ENCODE measurements at places on chromosomes 12 and 14.

DNA sequence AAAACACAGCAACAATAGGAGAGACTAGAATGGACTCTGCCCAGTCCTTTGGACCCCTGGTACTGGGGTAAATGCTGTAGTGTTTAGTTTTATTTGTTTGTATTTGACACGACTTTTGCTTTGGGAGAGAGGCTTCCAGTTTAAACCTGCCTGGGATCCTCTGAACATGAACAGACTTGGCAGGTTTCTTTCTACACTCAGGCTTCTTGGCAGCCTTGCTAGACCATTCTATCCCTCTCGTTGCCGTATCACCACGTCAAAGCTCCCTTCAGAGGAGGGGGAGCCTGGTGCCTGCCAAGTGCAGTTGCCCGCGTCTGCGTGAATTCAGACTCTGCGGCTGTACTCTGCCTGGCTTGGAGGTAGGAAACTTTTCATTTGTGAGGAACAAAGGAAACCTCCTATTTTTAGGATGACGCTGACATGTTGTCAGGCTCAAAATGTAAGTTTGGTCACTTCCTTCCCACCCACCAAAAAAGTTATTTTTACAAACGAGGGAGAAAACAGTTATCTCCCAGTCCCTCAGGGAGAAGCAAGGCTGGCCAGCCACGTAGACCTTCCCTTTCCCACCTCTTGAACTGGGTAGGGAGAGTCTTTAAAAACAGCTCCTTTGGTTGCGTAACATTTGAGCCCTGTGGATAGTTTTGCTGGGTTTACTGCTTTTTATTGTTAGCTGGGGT, 25.9 kb downstream of the CD9 start:
- peak; percentile 38 for DNase-seq

DNA sequence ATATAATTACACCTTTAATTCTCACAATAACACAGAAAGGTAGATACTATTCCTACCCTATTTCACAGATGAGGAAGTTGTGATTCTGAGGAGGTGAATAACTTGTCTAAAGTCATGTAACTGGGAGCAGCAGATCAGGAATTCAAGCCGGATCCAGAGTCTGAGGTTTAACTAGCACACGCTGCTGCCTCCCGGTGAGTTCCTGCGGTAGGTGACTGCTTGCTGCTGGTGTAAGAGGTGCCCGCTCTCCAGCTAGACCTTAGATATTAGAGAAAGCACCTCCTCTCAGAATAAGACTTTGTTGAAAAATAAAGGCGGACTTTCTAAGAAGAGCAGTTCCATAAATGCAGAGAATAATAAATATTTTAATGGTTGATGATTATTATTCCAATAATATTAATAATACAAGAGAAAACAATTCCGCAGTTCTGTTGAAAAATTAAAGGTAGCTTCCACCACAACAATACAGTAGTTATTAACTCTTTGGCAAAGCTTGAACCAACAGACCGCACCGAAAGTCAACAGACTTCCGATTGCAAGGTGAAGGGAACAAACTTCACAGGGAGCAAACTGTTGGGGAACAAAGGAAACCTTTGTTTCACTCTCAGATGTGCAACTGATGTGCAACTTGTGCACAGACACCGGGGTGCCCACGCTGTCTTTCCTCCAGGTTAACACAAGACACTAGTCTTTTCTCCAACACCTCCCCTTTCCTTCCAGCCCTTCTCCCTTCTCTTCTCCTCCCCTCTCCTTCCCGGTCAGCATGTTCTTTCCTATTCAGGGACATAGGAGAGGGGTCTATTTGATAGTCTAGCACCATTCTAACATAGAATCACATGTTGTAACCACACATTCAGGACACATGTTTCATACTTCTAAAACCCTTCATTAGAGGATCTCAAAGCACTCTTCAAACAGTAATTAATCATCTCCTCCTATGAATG, 73.2 kb upstream of the EGLN3 start:
- DNase-seq = no peak

- DNase-seq = no peak
These were observed 22.0 kb downstream of the SRP54 start for GRCh38 chr14:35004839-35005238.

- no peak for DNase-seq
These were observed 622.9 kb downstream of the DIO2 start for GRCh38 chr14:79588398-79588797.

DNA sequence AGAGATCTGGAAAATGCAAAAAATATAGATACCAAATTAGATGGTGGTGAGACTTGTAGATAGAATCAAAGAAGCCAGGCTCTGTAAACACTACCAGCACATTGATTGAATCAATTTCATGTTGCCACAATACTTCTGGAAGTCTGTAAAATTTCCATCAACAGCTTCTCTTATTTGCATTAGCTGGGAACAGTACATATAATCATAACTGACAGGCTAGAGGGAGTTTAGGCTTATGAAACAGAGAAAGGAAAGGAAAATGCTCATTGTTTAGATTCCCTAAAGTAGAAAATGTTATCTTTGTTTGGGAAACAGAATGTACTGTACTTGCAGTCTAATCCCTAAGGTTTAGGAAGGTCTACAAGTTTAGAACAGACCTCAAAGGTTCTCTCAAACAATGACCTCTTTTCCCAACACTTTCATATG, 335.2 kb downstream of the CEP128 start:
- DNase-seq = no peak

- peak; percentile 43 for DNase-seq
These were observed 18.9 kb upstream of the CERS5 start for GRCh38 chr12:50185970-50186663.

GRCh38 chr14:89775151-89775550, 179.4 kb downstream of the EFCAB11 start:
- peak; percentile 78 for DNase-seq

GRCh38 chr14:91484186-91484585, 25.9 kb downstream of the PPP4R3A start:
- DNase-seq = no peak

GRCh38 chr12:16008421-16008824, 97.3 kb downstream of the DERA start:
- no peak for DNase-seq

DNA sequence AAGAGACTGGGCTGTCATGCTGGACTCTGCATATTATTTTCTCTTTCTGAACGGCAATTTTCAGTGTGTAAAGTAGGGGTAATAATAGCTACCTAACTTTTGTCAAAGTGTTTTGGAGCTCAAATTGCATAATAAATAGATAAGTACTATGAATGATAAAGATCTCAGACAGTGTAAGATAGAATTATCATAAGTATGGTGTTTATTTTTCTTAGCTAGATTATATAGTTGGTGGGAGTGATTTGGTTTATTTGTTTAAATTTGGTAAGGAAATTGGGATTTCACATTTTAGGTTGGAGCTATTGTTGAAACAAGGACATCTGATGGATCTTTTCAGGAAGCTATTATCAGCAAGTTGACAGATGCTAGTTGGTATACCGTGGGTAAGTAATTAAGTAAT, 7.4 kb downstream of the ARID4A start:
- no peak for DNase-seq

DNA sequence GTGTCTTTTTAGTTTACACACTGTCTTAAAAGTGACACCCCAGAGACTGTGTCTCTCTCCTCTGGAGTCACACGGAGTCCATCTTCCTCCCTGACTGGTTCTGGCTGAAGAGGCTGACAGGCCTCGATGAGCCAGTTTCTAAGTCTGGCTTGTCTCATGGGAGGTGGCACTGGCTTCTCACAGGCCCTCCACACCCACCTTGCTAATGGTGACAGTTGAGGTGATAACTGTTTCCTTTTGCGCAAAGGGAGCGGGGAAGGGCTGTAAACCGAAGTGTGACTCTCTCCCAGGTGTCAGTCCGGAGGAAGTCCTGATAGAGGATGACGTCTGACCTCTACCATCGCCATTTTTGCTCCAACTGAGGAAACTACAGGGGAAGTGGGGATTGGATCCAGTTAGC, 30.2 kb downstream of the KCTD10 start:
- DNase-seq = no peak

DNA sequence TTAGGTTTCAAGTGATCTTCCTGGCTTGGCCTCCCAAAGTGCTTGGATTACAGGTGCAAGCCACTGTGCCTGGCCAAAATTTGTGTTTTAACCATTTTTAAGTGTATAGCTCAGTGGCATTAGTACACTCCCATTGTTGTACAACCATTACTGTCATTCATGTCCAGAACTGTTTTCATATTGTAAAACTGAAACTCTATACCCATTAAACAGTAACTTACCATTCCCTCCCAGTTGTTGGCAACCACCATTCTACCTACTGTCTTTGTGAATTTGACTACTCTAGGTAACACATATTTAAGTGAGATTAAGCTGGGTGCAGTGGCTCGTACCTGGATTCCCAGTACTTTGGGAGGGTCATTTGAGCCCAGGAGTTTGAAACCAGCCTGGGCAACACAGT, 67.3 kb upstream of the KCNH3 start:
- DNase-seq = no peak

- DNase-seq = no peak
These were observed 123.2 kb upstream of the MAP1LC3B2 start for GRCh38 chr12:116435984-116436383.

DNA sequence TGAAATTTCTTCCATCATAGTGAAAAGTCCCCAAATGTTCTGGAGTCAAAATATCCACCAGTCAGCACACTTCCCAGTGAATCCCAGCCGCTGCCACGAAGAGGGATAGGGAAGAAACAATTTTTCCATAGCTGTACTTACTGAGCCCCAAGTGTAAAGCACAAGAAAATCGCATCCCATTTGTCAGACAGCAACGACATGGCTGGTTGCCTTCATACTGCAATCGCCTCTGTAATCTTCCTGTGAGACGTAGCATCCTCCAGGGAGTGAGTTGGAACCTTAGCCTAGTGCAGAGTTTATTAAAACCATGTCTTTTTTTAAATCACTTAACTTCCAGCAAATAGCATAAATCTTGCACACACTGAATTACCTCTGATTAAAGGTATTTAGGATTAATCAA, 56.8 kb downstream of the GNG2 start:
- DNase-seq = peak; percentile 13

DNA sequence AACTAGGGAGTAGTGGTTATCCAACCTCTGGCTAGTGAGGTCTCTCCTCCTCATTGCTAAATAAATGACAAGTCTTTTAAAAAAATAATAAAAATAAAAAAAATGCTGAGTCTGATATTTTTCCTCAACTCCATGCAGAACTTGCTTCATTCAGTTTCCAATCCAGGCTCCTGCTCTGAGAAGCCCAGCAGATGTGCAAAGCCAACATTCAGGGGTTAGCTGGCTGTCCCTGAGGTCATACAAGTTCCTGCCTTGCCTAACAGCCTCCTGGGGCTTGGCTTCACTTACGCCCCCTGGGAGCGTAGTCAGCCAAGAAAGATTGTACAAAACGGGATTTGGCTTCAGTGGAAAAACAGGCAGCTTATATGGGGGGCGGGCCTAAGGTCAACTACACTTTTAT, 23.3 kb downstream of the RTRAF start:
- DNase-seq = no peak

GRCh38 chr14:100297320-100298300, 8.6 kb downstream of the SLC25A29 start:
- peak; percentile 36 for DNase-seq

DNA sequence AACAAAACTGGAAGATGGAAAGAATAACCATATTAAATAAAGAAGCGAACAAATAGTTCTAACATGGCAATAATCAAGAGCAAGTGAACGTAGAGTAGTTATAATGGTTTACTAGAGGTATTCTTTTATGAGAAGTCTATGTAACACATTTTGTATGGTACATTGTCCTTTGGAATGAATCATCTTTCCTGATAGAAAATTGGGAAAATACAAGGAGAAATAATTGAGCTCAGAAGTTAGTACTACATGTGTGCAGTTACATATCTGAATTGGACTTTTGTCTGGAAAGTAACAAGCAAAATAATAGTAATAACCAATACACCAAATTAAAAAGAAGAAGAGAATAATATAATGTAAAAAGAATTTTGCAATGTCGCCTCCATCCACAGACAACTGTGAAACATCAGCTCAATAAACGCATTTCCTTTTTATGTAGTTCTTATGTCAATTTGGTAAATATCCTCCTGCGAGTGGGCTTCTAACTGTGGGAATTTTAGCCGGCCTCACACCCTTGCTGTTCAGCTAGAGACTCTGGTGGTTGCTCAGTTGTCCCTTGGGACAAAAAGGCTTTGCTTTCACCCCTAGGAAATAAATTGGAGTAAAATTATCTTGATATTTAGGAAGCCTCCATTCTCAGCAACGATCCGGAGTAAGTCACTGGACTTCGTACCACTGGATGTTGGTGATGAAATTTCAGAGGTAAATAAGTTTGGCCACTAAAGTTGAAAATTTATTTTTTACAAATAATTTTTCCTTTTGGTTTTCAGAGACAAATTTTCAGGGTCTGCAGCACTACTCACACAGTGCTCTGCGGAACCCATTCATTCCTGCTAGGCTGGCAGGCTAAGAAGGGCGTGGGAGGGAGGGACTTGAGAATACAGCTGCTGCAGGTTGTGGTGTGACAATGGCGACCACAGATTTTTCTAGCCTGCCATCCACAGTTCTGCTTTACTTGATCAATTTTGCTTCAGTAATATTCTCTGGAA, 1.1 kb upstream of the TUBA1A start:
- no peak for DNase-seq

DNA sequence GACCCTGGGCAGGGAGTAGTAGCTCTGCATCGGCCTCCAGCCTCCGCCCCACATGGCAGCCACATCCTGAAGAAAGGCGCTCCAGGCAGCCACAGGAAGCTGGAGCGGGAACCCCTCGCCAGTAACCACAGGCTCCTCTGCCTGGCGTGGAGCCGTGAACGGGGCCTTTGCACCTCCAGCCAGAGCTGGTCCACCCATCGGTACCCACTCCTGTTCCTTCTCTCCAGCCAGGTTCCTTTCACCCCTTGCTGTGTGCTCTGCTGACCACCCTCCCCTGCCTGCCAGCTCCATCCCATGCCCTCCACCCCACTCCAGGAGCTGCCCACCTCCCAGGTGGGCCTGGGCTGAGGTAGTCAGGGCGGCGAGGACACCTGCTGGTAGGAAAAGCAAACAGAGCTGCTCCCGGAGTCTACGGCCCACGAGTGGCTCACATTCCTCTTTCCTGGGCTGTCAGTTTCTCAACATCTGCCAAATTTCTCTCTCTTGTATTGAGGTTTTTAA, 2.7 kb downstream of the TGFB3 start:
- DNase-seq = peak; percentile 60

- peak; percentile 30 for DNase-seq
These were observed 69.5 kb downstream of the BTG1 start for GRCh38 chr12:92076101-92076500.

GRCh38 chr12:130673036-130673705, 42.9 kb downstream of the RIMBP2 start:
- no peak for DNase-seq

DNA sequence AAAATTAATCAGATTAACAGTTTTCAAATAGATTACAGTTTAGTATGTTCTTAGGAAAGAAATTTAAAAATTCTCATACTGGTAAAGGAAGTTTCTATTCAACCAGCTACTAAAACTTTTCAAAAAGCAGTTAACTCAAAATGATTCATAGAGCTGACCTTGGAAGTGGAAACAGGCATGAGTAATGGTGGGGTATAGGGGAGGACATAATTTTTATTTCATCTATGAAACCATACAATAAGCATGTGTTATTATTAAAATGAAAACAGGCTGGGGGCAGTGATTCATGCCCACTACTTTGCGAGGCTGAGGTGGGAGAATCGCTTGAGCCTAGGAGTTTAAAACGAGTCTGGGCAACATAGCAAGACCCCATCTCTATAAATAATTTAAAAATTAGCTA, 73.0 kb downstream of the DNAI7 start:
- peak; percentile 43 for DNase-seq

GRCh38 chr12:122917507-122918121, 21.7 kb upstream of the VPS37B start:
- peak; percentile 77 for DNase-seq
